Astrocyte of the spinal cord (primary cell): ENCODE measurements at places on chromosomes 1 and 21.

- peak; percentile 27 for DNase-seq
Observed at GRCh38 chr21:44969931-44970755, 30.3 kb downstream of the SLX9 start.

DNA sequence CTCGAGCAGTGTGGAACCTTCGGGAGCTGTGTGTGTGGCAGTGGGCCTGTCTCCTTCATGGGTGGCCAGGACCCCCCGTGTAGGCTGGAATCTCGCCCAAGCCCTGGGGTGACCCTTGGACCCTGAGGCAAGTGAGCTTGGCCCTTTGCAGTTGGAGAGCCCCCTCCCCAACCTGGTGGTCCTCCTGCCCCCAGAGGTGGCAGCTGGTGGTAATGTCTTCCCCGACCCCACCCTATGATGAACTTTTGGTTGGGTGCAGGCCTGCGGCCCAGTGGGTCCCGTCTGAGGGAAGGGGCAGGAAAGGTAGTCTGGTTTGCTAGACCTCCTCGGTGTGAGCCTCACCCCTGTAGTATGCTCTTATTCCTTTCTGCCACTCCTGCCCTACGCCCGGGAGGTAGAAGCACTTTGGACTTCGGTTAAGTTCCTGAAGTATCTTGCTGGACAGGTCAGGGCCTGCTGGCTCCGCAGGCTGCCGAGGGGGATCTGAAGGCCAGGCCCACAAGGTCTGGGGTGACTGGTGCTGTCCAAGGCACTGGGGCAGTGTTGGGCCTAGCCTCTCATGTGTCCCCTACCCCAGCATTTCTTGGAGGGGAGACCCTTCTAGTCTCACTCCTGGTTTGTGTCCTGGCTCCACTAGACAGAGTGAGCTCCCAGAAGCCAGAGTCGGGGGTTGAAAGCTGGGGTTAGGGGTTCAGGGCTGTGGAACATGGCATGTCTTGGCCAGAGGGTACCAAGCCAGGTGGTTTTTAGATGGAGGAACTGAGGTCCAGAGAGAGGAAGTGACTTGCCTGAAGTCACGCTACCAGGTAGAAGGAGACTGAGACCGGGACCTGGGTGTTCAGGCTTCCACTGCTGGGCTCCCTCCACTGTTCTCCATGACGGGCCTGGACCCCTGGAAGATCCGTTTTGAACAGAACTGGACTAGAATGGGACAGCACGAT lies 1.8 kb downstream of the ZNF362 start:
- DNase-seq, result no peak

- peak; percentile 89 for DNase-seq
Observed at GRCh38 chr1:98677288-98677687, 15.8 kb downstream of the SNX7 start.

GRCh38 chr1:208951908-208952307 lies 631.6 kb upstream of the CAMK1G start:
- no peak for DNase-seq

DNA sequence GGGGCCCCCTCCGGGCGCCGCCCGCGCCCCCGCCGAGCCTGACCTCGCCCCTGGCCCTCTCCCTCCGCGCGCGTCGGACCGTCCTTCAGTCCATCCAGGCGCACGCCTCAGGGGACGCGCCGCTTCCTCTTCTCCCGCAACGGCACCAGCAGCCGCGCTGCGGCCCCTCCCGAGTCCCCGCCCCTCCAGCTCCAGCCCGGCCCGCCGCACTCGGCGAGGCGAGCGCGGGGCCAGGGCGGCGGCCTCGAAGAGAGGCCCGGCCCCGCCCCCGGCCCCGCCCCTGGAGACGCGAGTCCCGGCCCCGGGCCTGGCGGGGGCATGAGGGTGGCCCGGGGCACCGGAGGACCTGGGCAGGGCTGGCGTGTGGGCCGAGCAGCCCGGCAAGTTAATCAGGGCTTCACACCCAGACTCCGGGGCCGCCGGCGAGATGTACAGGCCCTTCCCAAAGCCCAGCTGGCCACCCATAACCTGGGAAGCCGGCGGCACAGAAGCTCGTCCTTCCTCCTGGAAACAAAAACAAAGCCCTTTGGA lies at the start of gene IGSF3:
TSS of gene IGSF3 (minus strand) at position 159 of the 531 bp plus-strand sequence. CDS start 1,407 bp downstream, outside the sequence.
- peak; percentile 17 for DNase-seq

DNA sequence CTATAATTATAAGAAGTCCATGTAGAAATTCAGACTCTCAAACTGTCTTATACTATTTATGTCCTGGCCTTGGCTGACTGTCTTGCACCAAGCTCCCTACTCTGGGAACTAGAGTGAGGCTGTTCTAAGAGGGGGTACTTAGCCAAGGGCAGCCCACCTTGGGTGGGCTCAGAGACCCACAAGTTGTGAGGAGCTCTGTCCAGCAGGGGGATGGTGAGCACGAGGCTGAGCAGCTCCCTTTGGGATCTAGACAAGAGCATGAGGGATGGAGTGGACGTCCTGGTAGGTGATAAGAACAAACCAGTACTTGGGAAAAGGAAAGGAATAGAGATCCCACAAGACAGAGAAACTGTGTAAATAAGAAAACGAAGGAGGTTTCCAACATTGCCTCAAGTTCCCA lies 127.1 kb upstream of the SLC44A3 start:
- no peak for DNase-seq

DNA sequence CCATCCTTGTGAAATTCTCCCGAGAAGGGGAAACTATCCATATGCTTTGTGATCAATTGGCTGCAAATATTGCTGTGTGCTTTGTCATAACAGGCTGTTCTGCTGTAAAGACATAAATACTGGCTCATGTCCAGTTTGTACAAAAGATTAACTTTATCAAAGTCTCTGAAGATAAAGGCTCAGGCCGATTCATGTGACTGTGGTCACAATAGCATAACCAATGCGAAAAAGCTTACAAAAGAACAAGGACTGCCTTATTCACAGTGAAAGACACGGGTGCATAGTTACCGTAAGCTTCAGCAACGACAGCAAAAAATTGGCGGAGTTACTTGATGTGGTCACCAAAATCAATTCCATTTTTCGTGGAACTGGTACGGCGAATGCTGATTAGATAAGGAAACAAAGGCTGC lies 173.6 kb upstream of the CHRM3 start:
- no peak for DNase-seq
